ENCODE measurements at places on chromosomes 11 and 22.
A peak's percentile ranks its signal among the peaks of the same experiment; 100 is the strongest.

DNA sequence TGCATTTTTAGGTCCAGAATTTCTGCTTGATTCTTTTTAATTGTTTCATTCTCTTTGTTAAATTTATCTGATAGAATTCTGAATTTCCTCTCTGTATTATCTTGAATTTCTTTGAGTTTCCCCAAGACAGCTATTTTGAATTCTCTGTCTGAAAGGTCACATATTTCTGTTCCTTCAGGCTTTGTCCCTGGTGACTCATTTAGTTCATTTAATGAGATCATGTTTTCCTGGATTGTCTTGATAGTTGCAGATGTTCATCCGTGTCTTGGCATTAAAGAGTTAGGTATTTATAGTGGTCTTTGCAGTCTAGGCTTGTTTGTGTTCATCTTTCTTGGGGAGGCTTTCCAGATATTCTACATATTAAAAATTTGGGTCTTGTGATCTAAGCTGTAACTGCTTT, 694.8 kb upstream of the CCDC179 start:
- no peaks in the 10 kb centered on the region for H3K27me3 ChIP-seq
- H3K4me3 ChIP-seq, result no peak overlapping the region
- H3K36me3 ChIP-seq, result no peaks in the 10 kb centered on the region

GRCh38 chr22:23384431-23384830, 195.7 kb downstream of the IGLL1 start:
- no peak overlapping the region for H3K27ac ChIP-seq
- peaks cover 3% of the 10 kb centered on the region for H3K4me1 ChIP-seq
- no peak overlapping the region for H3K4me3 ChIP-seq
- H3K36me3 ChIP-seq, result no peaks in the 10 kb centered on the region

DNA sequence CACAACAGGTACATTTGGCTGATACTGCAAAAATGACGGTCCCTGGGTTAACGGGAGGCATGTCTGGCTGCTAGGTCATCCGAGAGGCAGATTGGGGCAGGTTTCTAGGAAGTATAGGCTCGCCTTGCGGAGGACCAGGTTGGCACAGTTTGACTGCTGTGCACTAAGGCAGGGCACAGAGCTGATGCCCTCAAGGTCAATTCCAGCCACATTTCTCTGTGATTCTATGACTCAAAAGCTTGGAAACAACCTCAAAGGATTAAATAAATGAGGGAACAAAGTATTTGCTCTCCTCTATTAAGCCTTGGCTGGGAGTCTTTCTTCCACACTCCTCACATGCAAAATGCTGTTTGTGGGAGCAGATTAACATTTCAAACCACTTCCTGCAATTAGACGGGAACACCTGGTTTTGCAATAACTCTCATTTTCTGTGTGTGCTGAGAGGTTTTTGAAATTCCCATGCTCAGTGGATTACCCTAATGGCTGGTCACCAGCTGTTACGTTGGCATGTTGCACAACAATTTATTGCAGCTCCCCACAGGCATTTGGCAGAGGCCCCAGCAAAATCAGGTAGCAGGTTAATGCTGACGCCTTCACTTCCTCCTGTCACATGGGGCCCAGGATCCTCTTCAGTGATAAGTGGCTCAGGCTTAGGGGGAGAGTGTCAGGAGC, 61.0 kb upstream of the PLET1 start:
- H3K4me1 ChIP-seq, result no peaks in the 10 kb centered on the region
- no peak for DNase-seq
- no peak overlapping the region for H3K4me3 ChIP-seq
- no peak overlapping the region for H3K27ac ChIP-seq

DNA sequence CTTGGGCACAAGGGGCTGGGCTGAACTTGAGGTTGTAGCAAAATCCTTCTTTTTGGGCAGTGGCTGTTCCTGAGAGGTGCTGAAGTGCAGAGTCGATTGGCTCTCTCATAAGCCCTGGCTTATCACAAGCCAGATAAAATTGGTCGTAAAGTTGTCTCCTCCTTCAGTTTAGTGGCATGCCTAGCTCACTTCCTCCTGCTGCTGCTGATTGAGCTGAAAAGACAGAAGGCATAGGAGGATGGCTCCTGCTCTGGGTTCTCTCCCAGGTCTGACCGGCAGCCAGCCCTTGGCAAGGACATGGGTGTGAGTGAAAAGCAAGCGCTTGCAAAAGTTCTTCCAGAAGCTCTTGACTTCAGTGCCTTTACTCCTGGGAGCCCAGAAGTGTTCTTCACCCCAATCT, 83.9 kb downstream of the LDLRAD3 start:
- no peak overlapping the region for H3K27ac ChIP-seq
- no peak for DNase-seq
- no peaks in the 10 kb centered on the region for H3K27me3 ChIP-seq
- H3K4me1 ChIP-seq, result peaks cover 11% of the 10 kb centered on the region

- no peak overlapping the region for H3K27ac ChIP-seq
- H3K36me3 ChIP-seq, result peaks cover 31% of the 10 kb centered on the region
- peaks cover 5% of the 10 kb centered on the region for H3K4me1 ChIP-seq
- DNase-seq, result no peak
- H3K4me3 ChIP-seq, result no peak overlapping the region
- no peaks in the 10 kb centered on the region for H3K27me3 ChIP-seq
Measured at GRCh38 chr11:119110439-119110838, 3.3 kb downstream of the C2CD2L start.

- no peaks in the 10 kb centered on the region for H3K4me1 ChIP-seq
- H3K27me3 ChIP-seq, result no peaks in the 10 kb centered on the region
- no peak overlapping the region for H3K4me3 ChIP-seq
- H3K36me3 ChIP-seq, result no peaks in the 10 kb centered on the region
- DNase-seq, result no peak
Measured at GRCh38 chr11:35786188-35786587, 123.6 kb downstream of the TRIM44 start.

- no peak for DNase-seq
- no peaks in the 10 kb centered on the region for H3K4me1 ChIP-seq
- no peak overlapping the region for H3K27ac ChIP-seq
- H3K27me3 ChIP-seq, result no peaks in the 10 kb centered on the region
- no peak overlapping the region for H3K4me3 ChIP-seq
Measured at GRCh38 chr11:64563966-64564365, 27.1 kb upstream of the SLC22A12 start.

- H3K36me3 ChIP-seq, result no peaks in the 10 kb centered on the region
- no peak overlapping the region for H3K27ac ChIP-seq
- no peaks in the 10 kb centered on the region for H3K4me1 ChIP-seq
- no peak overlapping the region for H3K4me3 ChIP-seq
- DNase-seq, result no peak
Measured at GRCh38 chr11:17747131-17747955, 12.8 kb downstream of the KCNC1 start.

DNA sequence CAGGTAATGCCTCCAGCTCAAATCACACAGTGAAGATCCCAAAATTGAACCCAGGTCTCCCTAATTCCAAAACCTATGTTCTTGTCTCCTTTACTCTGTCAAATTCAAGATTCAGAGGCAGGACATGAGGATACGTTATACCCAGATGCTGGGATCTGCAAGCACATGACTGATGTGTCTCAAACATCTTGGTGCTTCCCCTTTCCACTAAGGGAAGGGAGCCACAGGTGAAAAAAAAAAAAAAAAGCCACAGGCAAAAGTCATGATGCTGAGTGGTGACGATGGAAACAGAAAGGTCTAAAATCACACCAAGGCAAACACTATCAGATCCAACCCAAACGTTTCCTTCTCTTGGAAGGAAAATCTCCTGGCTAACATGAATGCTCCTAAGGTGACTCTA, 24.0 kb downstream of the ABTB2 start:
- no peak for DNase-seq
- H3K27ac ChIP-seq, result no peak overlapping the region
- no peak overlapping the region for H3K4me3 ChIP-seq

DNA sequence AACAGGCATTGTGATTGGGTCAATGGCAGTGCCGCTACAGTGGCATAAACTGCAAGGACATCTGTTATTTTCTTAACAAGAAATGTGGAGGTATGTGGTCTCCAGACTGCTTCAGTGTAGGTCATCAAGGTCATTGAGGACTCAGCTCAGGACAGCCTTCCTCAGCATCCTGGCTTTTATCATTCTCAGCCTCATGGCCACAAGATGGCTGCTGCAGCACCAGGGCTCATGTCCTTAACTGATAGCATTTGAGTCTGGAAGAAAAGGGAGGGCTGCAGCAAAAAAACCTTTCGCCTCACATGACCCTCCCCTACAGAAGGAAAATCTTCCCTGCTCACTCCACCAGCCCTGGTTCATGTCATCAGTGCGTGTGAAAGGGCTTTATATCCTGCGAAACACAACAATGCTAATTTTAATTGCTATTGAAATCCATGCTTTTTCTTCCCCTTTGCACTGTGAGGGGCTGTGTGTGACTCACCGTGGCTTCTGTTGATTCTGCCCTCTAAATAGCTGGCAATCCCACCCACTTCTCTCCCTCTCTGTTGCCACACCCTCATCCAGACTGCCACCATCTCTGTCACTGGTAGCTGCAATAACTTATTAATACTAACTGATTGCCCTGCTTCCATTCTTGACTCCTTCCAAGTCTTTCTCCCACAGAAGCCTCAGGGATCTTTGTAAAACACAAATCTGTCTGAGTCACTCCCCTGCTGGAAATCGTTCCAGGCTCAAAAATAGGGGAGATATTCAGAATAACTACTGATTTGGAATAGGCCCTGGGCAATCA, 43.8 kb downstream of the CHRDL2 start:
- no peaks in the 10 kb centered on the region for H3K4me1 ChIP-seq
- peak overlapping the region; percentile 43 for H3K27ac ChIP-seq
- DNase-seq, result no peak
- H3K36me3 ChIP-seq, result no peaks in the 10 kb centered on the region

GRCh38 chr11:56905936-56906335, 82.8 kb upstream of the OR5AK2 start:
- H3K4me3 ChIP-seq, result no peak overlapping the region
- H3K27ac ChIP-seq, result no peak overlapping the region
- H3K27me3 ChIP-seq, result no peaks in the 10 kb centered on the region
- no peak for DNase-seq
- H3K36me3 ChIP-seq, result no peaks in the 10 kb centered on the region
- H3K4me1 ChIP-seq, result no peaks in the 10 kb centered on the region

DNA sequence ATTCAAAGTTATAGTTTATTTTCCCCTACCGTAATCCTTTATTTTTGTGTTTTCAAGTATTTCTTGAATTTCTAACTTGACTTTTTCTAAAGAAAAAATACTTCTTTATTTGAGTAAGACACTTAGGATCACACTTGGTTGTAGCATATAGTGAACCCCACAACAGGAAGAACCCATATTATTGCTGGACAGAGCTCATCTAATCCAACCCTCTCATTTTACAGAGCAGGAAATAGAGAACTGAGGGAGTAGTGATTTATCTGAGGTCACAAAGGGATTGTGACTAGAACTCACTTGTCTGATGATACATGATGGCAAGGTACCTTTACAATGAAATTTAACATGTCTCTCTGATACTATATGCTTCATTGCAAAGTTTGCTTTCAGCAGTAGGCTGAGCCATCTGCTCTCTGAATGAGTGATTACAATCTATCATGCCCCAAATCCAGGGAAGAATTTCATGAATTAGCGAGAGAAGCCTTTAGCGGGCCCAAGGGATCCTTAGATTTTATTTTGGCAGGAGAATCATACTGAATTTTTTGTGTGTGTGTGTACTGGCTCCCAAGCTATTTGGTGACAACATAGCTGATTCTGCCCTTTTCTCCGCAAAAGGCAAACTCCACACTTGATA, 9.8 kb downstream of the SLC17A6 start:
- H3K4me3 ChIP-seq, result no peak overlapping the region
- no peak overlapping the region for H3K27ac ChIP-seq
- no peak for DNase-seq
- no peaks in the 10 kb centered on the region for H3K4me1 ChIP-seq
- H3K27me3 ChIP-seq, result no peaks in the 10 kb centered on the region

DNA sequence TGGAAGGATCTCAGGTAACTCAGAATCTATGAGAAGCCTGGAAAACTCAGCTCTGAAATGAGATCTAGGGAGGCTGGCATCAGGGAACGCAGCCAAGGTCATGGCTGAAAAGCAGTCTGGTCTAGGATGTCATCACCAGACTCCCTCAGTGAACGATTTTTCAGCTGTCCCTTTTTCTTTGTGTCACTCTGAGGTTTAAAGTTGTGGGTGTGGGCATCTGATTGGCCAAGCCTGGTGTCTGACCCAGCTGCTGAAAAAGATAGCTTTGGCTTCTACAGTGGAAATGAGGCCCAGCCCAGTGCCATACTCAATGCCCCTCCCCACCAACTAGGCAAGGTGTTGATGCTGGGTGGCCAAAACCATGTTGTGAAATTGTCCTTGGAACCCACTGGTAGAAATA, 14.5 kb downstream of the RPS3 start:
- peaks cover 15% of the 10 kb centered on the region for H3K4me1 ChIP-seq
- H3K27me3 ChIP-seq, result no peaks in the 10 kb centered on the region
- peaks cover 9% of the 10 kb centered on the region for H3K36me3 ChIP-seq
- no peak overlapping the region for H3K4me3 ChIP-seq

- no peaks in the 10 kb centered on the region for H3K4me1 ChIP-seq
- no peak overlapping the region for H3K27ac ChIP-seq
- no peak overlapping the region for H3K4me3 ChIP-seq
- DNase-seq, result no peak
- H3K27me3 ChIP-seq, result no peaks in the 10 kb centered on the region
- no peaks in the 10 kb centered on the region for H3K36me3 ChIP-seq
Measured at GRCh38 chr11:114019046-114019445, 40.5 kb upstream of the ZBTB16 start.

GRCh38 chr11:35099278-35100012, 39.5 kb upstream of the CD44 start:
- no peak for DNase-seq
- H3K36me3 ChIP-seq, result no peaks in the 10 kb centered on the region
- no peak overlapping the region for H3K4me3 ChIP-seq
- no peaks in the 10 kb centered on the region for H3K27me3 ChIP-seq
- H3K27ac ChIP-seq, result peak overlapping the region; percentile 75
- H3K4me1 ChIP-seq, result peaks cover 27% of the 10 kb centered on the region

- H3K27me3 ChIP-seq, result no peaks in the 10 kb centered on the region
- H3K27ac ChIP-seq, result no peak overlapping the region
- DNase-seq, result no peak
- no peaks in the 10 kb centered on the region for H3K36me3 ChIP-seq
- H3K4me1 ChIP-seq, result no peaks in the 10 kb centered on the region
Measured at GRCh38 chr11:101278286-101278685, 148.7 kb upstream of the PGR start.

- no peak for DNase-seq
- H3K27ac ChIP-seq, result no peak overlapping the region
- no peaks in the 10 kb centered on the region for H3K4me1 ChIP-seq
- H3K36me3 ChIP-seq, result no peaks in the 10 kb centered on the region
- no peaks in the 10 kb centered on the region for H3K27me3 ChIP-seq
Measured at GRCh38 chr11:108944471-108945178, 279.8 kb downstream of the DDX10 start.

DNA sequence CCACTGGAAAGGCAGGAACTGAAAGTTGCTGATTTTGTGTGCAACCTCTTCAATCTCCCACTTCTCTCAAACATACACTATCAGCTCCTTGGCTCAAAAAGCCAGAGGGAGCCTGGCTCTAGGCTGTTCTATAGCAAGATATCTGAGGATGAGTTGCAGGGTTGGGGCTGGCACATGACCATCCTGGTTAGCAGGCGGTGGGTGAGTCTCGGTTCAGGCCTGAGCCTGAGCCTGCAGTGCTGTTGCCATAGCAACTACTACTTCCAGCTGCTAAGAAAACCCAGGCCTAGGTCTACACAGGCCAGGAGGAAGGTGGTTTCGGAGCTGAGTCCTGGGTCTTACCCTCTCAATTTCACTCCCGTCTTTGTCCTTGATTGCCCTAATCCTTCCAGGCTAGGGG, 39.0 kb downstream of the CWC15 start:
- H3K4me1 ChIP-seq, result no peaks in the 10 kb centered on the region
- H3K27ac ChIP-seq, result no peak overlapping the region
- H3K4me3 ChIP-seq, result no peak overlapping the region
- no peaks in the 10 kb centered on the region for H3K36me3 ChIP-seq
- DNase-seq, result no peak
- H3K27me3 ChIP-seq, result no peaks in the 10 kb centered on the region

- peaks cover 8% of the 10 kb centered on the region for H3K4me1 ChIP-seq
- no peak for DNase-seq
- H3K4me3 ChIP-seq, result no peak overlapping the region
- no peak overlapping the region for H3K27ac ChIP-seq
- no peaks in the 10 kb centered on the region for H3K27me3 ChIP-seq
Measured at GRCh38 chr11:114285599-114285998, 10.6 kb upstream of the NNMT start.

All from ascending aorta (tissue), 2 donors.